Karpas-422 (cell line): ENCODE measurements at places on chromosomes 4 and X.

GRCh38 chr4:21790438-21791029 lies 158.0 kb downstream of the KCNIP4 start:
- peak; percentile 80 for DNase-seq

DNA sequence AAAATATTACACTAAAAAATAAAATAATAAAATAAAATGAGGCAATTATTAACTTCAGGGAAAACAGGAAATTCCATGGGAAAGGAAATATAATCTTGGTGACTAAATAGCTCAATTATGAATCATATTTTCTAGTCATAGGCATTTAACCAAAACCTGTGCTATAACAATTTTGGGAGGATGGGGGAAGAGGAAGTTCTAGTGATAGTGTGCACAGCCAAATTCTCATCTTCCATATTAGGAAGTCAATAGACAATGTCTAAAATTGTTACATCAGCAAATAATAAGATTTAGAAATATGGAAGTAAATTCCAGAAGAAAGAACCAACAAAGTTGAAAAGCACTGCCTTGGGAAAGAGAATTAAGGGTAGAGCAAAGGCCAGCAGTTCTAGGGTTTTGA lies 2.8 kb downstream of the AWAT2 start:
- no peak for DNase-seq

GRCh38 chrX:21960569-21961541 lies 20.3 kb downstream of the SMS start:
- no peak for DNase-seq

GRCh38 chr4:10157478-10158332 lies 41.1 kb upstream of the WDR1 start:
- DNase-seq, result peak; percentile 82

DNA sequence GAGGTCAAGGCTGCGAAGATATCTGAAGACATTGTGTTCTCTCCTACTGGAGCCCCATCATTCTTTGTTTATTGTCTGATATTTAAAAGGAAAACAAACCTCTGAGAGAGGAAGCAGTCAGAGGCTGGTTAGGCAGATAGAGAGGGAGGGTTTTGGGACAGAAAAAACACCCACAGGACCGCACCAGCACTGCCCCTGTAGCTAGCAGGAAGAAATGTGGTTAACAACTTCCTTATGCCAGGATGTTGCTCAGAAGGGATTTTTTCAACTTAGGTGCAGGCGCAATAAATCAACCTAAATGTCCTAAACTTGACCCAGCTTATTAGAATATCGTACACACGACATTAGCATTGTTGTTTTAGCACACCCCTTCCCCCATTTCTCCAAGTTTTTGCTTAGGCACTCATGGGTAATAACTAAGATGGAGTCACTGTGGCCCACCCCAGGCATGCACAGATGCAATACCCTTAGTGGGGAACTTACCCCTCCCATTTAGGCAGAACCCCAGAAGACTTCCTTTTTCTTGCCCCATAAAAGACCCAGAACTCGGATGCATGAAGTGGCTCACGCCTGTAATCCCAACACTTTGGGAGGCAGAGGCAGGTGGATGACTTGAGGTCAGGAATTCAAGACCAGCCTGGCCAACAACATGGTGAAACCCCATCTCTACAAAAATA lies 2.8 kb upstream of the ZNF718 start:
- DNase-seq, result no peak

- peak; percentile 93 for DNase-seq
Observed at GRCh38 chrX:1537031-1537715, at the start of gene P2RY8. Gene P2RY8, minus strand, starts transcription at chrX:1537185. Its CDS starts 70,627 bp downstream, at chrX:1466558.

GRCh38 chr4:110287130-110287529 lies 88.7 kb upstream of the ELOVL6 start:
- no peak for DNase-seq
